ENCODE measurements at places on chromosomes 6 and 20.

- no peak for DNase-seq
Measured at GRCh38 chr6:3663081-3663480, 88.4 kb downstream of the PXDC1 start.

- DNase-seq, result no peak
Measured at GRCh38 chr6:10382322-10382721, 32.6 kb downstream of the TFAP2A start.

- DNase-seq, result no peak
Measured at GRCh38 chr6:37663019-37663810, 34.5 kb downstream of the MDGA1 start.

GRCh38 chr6:33695451-33695887 lies 16.0 kb downstream of the UQCC2 start:
- no peak for DNase-seq

DNA sequence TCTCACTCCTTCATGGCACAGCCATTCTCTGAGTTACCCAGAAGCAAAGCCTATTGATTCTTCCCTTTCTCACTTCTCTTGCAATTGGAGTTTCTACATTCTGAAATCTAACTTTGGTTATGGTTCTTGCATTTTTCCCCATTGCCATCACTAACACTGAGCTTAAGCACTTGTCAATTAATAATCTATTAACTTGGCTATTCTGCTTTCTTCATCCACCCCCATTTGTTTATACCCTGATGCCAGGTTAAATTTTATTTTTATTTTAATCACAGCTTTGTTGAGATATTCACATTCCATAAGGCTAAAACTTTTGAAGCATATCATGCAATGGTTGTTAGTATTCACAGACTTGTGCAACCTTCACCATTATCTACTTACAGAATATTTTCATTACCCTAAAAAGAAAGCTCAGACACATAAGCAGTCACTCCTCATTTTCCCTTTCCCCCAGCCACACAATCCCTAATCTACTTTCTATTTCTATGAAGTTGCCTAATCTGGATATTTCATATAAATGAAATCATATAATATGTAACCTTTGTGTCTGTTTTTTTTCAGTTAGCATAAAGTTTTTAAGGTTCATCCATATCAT lies 222.3 kb downstream of the UBE3D start:
- DNase-seq, result no peak

DNA sequence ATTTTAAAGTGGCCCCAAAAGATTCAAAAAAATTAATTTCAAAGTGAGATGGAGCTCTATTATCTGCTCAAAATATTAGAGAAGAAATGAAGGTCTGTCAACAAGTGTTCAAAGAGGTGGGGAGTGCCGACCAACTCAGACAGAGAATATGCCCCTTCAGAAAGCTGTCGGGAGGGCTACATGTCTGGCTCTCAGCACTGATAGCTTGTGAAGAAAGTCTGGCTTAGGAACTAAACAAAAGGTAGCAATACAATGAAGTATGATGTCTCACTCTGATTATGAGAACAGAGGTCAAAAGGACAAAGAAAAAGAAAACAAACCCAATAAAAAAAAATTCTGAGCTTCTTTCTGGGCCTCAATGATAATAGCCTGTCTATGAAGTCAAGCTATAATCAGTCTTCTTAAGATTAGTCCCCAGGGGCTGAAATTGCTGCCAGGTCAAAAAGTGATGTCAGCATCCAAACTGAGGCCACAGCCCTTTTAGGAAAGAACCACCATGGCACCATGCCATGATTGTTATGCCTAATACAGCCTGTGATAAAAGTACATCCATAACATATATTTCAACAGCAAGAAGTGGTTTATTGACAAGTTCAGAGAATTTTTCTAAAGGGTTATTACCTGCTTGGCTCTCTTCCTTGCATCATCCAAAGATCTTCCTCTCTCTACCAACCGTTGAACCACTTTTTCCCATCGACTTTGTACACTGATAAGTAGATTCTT lies 150.9 kb downstream of the DST start:
- no peak for DNase-seq

GRCh38 chr6:93358435-93358834 lies 60.9 kb downstream of the EPHA7 start:
- DNase-seq, result no peak

DNA sequence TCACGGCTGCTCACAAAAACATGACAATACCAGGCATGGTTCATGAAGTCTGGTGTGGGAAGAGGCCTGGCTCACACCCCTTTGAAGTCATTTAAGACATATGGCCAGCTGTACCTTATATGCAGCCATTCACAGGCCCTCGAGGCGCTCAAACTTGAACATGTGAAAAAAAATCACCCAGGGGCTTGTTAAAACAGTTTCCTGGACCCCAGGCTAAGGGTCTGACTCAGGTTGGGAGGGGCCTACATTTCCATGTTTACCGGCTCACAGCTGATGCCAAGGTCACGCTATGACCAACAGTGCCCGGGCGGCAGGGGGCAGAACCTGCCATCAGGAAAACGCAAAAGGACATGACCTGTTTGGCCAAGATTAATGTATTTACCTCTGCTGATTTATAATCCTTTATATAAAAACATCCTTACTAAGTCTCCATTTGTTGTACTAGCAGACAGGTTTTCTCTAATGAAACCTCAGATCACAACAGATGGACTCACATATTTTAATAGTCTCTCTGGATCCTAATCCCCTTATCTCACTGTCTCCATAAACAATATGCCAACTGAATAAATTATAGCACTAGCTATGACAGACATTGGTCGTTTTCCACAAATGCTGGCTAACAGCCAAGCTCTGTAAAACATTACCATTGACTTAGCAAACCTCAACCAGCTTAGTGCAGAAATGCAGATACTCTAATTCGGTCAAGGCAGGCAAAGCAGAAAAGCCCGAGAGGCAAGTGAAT lies 19.9 kb downstream of the EZR start:
- no peak for DNase-seq

- no peak for DNase-seq
Measured at GRCh38 chr20:38152621-38153221, 12.3 kb downstream of the TGM2 start.

- DNase-seq, result no peak
Measured at GRCh38 chr20:60001108-60001507, 42.9 kb downstream of the CDH26 start.

- DNase-seq, result no peak
Measured at GRCh38 chr20:43736588-43737158, 9.9 kb upstream of the GTSF1L start.

GRCh38 chr20:45174434-45175364 lies at the start of gene PI3:
PI3 (plus strand) TSS chr20:45174902; CDS start chr20:45174923, 21 bp downstream.
- DNase-seq, result no peak

- no peak for DNase-seq
Measured at GRCh38 chr6:3271756-3272155, 13.0 kb downstream of the PSMG4 start.

DNA sequence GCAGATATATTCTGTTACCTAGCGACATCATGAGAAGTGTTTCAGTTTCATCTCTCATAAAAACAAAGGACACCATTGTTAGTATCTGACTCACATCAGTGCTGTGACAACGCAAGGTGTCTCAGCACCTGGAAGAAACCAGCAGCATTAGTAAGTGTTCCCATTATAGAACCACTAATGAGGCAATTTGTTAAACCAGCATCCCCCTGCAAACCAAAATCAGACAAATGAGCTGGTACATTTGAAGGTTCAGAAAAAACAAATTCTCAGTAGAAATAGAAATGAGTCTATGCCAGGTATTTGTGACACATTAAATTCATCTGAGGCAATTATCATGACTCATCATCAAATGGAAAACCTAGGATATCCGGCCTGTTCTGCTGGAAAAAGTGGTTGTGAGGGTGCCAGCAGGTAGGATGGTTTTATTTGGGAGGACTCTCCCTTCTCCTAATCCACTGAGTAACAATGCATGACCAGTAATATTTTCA lies 151.7 kb downstream of the TMEM200A start:
- no peak for DNase-seq

DNA sequence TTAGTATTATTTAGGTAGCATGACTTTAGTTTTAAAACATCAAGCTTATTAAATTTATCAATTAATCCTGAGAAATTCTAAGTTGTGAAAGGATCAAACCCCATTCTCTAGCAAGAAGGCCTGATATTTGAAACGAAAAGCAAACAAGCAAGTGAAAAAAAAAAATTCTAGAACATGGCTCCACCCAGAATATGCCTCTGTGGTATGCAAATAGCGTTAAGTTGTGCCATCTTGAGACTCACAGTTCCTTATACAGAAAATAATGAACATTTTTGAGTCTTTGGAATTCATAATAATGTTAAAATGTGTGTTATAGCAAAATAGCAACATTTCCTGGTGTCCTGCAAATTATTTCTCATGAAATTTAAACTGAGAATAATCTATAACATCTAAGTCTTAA lies 42.0 kb downstream of the TRDN start:
- DNase-seq, result no peak

DNA sequence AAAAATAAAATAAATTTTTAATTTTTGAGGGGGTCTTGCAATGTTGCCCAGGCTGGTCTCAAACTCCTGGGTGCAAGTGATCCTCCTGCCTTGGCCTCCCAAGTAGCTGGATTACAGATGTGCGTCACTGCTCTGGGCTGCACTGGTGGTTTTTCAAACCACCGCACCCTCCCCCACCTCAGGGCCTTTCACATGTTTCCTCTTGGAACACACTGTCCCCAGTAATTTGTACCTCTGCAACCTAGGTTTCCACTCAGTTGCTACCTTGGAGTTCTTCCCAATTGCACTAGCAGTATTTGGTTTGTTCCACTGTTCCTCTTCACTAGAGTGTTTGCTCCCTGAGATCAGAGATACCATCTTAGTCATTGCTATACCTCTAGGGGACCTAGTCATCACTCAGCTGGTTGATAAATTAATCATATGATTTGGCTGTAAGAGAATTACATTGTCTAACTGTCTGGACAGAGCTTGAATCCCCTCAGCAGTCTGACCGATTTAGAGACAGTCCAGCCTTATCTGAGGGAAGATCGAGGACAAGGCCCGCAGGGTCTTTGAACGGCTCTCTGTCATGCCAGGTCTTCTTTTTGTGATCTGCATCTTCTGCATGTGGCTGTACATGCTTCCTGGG lies 32.0 kb downstream of the CEP43 start:
- DNase-seq, result no peak

DNA sequence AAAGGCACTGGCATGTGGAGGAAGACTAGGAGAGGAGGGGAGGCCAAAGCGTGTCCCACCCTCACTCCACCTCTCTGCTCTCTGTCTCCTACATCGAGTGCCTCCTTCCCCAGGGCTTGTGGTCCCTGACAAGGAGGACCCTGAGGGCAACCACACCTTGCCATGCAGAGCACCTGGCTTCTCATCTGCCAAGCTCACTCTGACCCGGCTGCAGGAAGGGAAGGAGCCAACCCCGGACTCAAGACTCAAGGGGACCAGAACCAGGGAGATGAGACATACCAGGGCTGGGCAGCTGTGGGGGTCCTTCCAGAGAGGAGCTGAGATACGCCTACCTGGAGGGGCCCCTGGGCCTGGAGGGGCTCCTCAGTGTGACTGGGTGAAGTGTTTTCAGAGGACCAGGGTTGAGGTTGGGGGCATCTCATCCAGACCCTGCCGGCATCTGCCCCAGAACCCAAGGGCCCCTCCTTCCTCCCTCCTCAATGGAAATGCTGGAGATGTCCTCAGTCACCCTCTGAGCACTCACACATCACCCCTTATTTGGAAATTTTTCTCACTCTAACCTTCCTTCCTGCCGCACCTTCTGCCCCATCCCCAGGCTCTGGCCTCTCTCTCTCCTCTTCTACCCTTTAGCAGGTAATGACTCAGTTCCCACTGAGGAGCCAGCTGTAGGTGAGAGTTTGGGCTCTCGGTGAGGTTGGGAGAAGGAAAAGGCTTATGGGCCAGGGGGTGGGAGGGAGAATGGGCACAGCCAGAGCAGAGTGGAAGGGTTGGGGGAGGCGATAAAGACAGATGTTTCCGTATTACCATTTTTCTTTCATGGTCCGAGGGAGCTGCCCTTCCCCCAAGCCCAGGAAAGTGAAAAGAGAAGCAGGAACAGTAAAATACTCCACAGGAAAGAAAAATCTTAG lies 32.0 kb upstream of the POU5F1 start:
- no peak for DNase-seq

DNA sequence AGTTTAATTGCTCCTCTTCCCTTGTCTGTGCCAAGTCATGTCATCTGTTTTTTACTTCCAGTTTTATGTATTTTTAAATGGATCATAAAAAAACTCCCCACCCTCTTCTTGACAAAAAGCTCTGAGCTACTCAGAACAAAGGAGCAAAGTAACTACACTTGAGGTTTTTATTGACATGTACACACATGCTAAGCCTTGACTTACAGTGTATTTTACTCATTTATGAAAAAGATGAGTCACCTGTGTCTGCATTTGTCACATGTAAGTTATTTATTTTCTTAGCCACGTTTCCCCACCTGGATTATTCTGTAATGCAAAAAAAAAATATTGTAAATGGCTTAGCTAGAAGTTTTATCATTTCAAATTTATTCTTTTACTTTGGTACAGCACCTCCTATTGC lies 628.8 kb upstream of the SLC35B3 start:
- DNase-seq, result no peak

- DNase-seq, result no peak
Measured at GRCh38 chr20:62061851-62062423, 3.7 kb downstream of the TAF4 start.

- no peak for DNase-seq
Measured at GRCh38 chr6:44868335-44868668, 459.8 kb upstream of the RUNX2 start.

- DNase-seq, result no peak
Measured at GRCh38 chr6:91718198-91718597, 1131.3 kb upstream of the MAP3K7 start.

- no peak for DNase-seq
Measured at GRCh38 chr20:38997622-38998021, 35.5 kb downstream of the DHX35 start.

GRCh38 chr20:64044484-64045247 lies 4.8 kb downstream of the SOX18 start:
- DNase-seq, result no peak

DNA sequence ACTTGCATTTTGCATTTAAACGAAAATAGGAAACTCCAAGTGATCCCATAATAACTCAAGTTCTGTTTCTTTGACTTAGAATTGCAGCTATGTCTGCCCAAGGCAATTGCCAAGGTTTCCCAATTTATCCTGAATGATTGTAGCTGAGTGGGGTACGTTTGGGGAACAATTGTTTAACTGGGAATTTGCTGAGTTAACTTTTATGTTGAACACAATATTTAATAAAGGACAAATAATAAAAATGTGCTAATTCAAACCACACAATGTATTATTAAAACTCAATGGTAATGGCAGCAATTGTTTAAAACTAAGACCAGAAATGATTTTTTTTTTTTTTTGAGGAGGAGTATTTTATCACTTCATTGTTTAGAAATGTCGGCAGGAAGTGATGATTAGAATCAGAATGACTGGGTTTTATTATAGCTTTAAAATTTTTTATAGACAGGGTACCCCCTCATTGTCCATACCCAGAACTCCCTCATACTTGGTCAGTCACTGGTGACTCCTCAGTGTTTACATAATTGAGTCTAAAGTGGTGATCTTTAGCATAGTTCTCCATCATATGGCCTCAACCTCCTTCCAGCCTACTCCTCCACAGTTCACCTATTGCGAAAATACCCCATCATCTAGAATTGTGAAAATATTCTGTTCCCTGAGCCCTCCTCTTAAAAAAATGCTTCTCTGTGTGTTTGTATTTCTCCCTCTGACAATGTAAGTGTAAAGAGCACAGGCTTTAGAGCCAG lies 389.2 kb upstream of the CITED2 start:
- no peak for DNase-seq

Measured in T follicular helper cell (primary cell).